Renal pelvis (tissue), 12 donors: ENCODE measurements at places on chromosomes 7 and 10.

DNA sequence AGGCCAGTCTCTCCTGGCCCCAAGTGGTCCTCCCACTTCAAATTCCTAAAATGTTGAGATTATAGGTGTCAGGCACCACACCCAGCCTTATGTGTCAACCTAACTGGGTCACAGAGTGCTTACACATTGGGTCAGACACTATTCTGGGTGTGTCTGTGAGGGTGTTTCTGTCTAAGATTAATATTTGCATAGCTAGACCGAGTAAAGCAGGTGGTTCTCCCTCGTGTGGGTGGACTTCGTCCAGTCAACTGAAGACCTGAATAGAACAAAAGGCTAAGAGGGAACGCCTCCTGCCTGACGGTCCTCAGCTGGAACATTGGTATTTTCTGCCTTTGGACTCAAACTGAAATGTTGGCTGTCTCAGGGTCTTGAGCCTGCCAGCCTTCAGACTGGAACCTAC lies 11.5 kb downstream of the PPIF start:
- no peak for DNase-seq

- no peak for DNase-seq
Measured at GRCh38 chr7:17054206-17054605, 172.4 kb upstream of the AGR3 start.

- DNase-seq = no peak
Measured at GRCh38 chr10:124146483-124146882, 53.1 kb upstream of the CHST15 start.

DNA sequence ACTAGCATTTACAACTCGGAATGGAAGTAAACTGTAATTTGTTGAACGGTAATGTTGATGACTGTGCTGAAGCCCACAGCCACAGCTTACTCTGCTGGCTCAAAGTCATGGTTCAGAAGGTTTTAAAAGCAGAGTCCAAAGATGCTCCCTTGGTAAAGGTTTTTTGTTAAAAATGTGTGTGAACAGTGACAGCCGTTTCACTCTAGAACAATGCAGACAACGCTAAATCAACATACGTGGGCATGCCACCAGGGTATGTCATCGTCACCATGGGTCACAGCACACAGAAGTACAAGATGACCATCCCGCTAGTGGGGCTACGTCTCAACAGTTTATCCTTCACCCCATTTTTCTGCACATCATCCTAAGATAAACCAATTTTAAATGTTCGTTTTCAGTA lies 106.5 kb upstream of the LANCL2 start:
- no peak for DNase-seq

DNA sequence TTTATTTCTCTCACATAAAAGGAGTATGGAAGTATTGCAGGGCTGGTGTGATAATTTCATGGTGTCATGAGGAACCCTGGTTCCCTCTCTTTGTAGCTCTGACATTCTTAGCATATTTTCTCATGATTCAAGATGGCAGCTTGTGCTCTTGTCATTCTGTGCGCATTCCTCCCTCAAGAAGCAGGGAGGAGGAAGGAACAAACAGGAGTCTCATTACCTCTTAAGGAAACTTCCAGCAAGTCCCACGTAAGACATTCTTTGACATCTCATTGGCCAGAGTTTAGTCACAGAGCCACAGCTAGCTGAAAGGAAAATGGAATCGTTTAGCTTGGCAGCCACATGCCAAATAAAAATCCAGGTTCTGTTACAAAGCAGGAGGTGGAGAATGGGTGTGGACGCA lies 546.8 kb downstream of the LRMDA start:
- no peak for DNase-seq

DNA sequence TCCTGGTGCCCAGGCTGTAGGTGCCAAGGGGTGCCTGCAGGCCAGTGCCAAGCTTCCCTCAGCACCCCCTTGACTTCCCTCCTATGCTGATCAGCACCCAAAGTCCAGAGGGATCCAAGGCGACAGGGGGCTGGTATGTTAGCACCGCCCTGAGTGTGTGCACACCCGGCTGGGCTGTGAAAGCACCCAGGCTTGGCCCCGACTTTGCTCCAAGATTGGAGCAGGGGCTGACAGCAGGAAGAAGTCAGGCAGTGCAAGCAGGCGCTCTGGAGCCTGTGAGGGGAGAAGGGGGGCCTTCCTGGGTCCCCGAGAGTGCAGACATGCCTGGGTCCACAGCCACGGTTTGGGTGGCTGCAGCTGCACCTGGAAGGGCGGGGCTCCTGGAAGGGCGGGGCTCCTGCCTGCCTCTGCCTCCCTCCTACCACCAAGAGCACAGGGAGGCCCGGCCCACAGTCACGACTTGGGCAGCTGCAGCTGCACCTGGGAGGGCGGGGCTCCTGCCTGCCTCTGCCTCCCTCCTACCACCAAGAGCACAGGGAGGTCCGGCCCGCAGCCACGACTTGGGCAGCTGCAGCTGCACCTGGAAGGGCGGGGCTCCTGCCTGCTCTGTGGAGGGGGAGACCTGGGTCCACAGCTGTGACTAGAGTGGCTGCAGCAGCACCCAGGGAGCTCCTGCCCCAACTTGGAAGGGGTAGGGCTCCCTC lies 30.2 kb upstream of the ZMYND11 start:
- no peak for DNase-seq

- DNase-seq = no peak
Measured at GRCh38 chr7:98703916-98704315, 86.8 kb downstream of the NPTX2 start.

- no peak for DNase-seq
Measured at GRCh38 chr10:88017781-88018180, 154.4 kb downstream of the PTEN start.

- DNase-seq = no peak
Measured at GRCh38 chr7:49483142-49483541, 290.3 kb upstream of the VWC2 start.

DNA sequence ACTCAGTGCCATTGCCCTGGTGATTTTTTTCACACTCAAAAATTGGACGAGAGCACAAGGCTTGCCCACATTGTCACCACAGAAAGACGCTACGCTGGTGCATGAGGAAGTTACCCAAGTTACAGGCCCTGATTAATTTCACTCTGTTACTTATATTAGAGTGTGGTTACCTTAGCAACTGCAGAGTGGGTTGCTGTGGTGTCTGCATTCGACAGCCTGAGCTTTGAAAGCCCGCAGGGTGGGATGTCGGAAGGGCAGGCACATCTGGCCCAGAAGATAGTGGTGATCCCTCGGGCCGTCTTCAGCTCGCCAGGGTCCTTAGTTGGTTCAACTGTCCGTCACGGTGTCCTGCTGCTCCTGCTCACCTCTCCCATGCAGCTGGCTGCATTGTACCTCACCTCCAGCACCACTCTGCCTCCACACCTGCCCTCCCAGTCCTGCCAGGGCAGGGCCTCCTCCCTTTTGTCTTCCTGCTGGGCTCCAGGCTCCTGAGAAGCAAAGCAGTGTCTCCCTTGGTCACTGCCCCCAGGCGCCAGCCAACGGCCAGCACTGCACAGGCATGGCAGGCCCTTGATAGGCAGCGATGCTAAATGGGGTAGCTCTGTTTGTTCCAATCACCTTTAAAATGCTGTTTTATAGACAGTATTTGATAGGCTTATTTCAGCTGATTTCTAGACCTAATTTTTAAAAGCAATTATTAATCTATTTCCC lies 167.2 kb downstream of the EBF3 start:
- no peak for DNase-seq

GRCh38 chr7:91565499-91566401 lies 301.5 kb downstream of the FZD1 start:
- no peak for DNase-seq

DNA sequence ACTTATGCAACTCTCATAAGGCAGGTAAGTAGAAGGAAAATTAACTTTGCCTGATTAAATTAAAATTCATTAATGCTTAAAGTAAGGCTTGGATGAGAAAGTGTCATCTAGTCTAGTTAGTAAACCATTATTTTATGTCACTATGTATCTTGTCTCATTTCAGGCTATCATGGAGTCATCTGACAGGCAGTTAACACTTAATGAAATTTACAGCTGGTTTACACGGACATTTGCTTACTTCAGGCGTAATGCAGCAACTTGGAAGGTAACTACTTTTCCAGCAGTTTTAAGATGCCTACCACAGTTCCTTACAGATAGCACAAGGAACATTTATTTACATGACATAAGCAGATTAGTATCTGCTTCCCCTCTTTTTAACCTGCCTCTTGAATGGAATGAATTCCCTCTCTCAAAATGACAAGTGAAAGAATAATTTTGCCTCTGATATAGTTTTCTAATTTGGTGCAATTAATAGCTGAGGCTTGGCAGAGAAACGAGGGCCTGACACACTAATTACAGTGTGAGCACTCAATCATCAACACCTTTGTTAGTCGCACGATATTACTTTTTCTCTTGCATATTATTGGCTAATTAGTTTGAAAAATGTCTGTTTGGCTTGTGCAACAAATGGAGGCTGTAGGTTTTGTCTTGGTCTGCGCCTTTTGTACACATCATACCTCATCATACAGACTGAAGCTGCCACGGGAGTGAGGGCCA lies 245.0 kb downstream of the FOXP2 start:
- DNase-seq = no peak

- DNase-seq = no peak
Measured at GRCh38 chr7:116948934-116949333, 4.4 kb upstream of the ST7 start.

GRCh38 chr10:28058746-28059145 lies 59.9 kb upstream of the ODAD2 start:
- no peak for DNase-seq

GRCh38 chr7:76011442-76011861 lies 17.1 kb upstream of the TMEM120A start:
- no peak for DNase-seq

DNA sequence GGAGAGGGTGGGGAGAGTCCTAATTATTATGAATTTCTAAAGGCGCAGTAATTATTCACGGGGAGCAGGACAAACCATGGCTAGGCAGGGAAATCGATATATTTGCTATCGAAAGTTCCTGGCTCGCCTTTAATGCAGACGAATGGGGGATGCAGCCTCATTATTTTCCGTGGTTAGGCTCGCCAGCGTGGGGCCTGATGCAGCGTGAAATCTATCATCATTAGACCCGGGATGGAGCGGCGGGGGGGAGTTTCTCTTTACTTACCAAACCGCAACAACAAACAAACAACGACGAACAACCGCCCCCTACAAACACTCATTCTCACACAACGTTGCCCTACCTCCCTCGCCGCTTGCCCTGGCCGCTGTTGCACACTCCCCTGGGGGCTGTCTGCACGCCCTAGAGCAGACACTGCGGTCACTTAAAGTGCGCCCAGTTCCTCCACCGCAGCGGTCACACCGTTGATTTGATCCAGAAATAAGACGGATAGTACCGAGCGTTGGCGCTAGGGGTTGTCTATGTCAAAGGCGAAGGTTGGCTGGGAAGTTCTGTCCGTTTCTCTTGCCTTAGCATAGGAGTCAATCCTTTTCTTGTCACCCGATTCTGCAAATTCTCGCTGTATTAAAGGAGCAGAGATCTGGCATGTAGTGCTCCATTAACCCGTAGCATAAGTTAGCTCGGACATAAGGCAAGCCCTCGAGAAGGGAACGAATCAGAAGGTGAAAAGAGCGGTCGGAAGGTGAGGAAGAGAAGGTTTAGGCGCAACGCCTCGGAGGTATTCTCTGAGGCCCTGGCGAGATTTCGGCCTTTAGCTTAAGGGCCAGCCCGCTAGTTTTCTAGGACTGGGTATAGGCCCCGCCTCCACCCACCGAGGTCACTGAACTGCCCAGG lies 10.4 kb downstream of the NXPH1 start:
- DNase-seq = no peak

- no peak for DNase-seq
Measured at GRCh38 chr7:143299346-143299745, 11.2 kb downstream of the CASP2 start.

GRCh38 chr10:83764666-83765065 lies 374.6 kb upstream of the GHITM start:
- no peak for DNase-seq

DNA sequence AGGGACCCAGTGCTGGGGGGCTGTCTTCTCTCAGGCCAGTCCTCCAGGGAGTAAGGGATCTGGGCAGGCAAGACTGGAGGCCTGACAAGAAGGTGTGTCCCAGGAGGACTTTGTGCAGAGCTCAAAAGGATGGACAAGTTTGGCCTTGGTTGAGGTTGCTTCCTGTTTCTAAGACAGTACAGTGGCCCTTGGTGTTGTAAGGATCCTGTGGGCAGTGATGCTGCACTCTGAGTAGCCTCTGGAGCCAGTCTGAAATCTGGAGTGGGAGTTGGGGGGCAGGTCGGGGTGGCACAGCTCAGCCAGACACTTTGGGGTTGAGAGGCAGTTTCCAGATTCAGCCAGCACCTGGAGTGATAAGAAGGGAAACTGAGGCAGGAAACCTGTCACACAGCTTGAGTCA lies 139.2 kb upstream of the ZMIZ1 start:
- DNase-seq = no peak

- peak; percentile 4 for DNase-seq
Measured at GRCh38 chr7:150586785-150587152, 19.6 kb downstream of the GIMAP4 start.

DNA sequence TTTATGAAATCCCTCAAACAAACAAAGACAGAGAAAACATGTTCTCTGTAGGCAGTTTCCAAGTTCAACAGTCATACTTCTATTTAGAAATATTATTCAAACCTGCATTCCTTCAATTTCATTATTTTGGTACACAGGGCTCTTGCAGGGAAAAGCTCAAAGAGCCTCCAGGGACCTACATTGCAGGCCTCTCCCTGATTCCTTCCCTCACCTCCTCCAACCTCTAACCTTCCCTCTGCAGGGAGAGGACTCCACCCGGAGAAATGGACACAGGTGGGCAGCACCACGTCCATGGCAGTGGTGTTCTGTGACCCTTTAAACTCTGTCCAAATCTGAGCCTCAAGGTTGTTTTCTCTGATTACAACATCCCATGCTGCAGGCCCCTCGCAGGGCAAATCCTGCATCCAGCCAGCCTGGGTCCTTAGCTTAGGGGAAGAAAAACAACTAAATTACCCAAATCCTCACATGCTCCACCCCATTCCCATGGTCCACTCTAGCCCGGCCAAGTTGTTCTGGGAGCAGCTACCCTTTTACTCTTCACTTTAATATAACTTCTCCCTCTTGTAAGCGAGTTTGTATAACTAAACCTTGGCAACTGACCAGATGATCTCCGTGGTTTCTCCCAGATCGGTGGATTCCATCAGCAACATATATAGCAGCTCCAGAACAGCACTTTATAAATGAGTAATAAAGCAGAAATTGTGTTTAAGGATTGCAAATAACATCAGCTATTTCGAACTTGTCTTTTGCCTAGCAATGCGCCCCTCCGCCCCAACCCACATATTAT lies 129.8 kb downstream of the CUBN start:
- no peak for DNase-seq

DNA sequence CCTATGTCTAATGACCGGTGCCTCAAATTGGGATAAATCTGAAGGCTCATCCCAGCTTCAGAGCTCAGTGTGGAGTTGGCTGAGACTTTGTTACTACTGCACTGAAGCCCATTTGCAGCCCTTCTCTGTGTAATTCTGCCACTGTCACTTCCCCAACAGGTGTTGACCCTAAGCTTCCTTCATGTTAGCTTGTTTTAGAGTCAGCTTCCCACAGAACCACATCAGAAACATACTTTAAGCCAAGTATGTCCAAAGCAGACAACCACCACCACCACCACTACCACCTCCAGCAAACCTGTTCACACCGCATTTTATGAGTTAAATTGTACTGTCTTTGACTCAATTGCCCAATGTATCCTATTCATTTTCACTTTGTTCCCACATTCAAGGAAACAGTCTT lies 25.2 kb upstream of the GNAT3 start:
- no peak for DNase-seq
